T-helper 2 cell treated with Interferon-gamma antibody and Interleukin-4, amounts not matched to agents 5 μg/mL and 100 μg/mL, for 36 hours (primary cell): ENCODE measurements at places on chromosomes 1 and 21.

- DNase-seq, result no peak
These were observed 123.0 kb upstream of the PTBP2 start for GRCh38 chr1:96598416-96599168.

DNA sequence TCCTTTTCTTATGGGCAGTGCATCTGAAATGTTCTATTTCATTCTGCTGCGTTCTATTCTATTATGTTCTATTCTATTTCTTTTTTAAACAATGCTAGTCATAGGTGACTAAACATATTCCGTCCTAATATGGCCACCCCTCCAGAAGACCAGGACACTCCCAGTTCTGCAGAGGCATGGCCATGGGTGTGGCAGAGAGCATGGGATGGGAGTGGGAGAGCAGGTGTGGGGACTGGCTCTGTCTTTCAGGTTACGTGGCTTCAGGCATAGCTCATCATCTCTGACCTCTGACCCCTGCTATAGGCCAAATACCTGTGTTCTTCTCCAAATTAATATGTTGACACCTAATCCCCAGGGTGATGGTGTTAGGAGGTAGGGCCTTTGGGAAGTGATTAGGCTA, 33.4 kb upstream of the TLR5 start:
- no peak for DNase-seq

DNA sequence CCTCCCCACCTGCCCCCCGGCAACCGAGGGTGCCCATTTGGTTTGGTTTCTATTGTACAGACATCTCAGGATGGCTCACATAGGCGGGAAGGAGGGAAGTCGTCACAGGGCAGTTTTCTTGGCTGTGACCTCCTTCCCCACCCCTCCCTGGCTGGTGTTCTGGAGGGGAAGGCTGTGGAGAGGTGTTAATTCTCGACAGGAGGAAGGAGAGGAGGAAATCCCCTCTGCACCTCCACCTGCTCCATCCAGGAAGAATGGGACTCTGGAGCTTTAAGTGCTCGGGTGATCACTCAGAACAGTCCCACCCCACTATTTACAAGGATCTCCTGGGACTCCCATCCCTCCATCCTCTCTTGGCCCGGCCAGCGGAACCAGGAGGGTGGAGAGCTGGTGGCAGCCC, 7.6 kb downstream of the MEX3A start:
- no peak for DNase-seq

- DNase-seq, result peak; percentile 58
These were observed 20.8 kb downstream of the ATP5PO start for GRCh38 chr21:33894736-33895288.

DNA sequence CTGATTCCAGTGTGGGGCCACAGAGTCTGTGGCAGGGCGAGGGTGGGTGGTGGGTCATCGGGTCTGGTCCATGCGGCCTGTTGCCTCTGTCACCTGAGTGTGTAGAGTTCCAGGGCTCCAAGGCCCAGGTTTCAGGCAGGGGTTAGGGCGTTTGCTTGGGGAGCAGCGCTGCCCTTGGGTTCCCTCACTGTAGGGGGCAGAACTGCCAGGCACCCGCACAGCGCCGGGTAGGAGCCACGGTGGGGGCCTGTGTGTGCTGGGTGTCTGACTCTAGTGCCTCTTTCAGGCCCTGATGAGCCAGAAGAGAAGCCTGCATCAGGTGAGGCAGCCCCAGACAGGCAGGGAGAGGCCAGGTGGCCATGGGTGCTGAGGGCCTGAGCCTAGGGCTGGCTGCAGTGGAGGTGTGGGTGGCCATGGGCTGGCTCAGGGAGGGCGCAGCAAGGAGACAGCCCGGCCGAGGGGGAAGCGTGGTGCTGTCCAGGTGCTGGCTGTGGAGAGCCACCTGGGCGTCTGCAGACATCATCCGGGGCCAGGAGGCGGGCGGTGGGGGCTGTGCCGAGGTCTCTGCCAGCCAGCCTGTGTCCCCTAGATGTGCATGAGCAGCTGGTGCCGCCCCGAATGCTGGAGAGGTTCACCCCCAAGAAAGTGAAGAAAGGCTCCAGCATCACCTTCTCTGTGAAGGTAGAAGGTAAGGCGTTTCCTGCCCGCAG, 72.3 kb downstream of the TRIM11 start:
- no peak for DNase-seq

GRCh38 chr1:184052194-184052559, 647 bp downstream of the TSEN15 start:
- no peak for DNase-seq

DNA sequence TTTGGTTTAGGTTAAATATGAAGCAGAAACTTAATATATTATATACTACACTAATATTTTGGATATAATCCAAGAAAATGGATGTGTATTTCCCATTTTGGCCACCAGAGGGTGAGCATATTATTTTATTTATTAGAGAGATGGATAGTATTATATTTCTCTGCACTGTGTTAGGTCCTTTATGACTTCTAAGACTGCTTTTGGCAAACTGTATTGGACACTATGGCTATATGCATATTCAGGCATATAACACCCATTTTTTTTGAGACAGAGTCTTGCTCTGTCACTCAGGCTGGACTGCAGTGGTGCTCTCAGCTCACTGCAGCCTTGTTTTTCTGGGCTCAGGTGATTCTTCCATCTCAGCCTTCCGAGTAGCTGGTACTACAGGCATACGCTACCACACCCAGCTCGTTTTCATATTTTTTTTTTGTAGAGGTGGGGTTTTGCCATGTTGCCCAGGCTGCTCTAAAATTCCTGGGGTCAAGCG, 17.8 kb upstream of the PGM1 start:
- DNase-seq, result no peak

GRCh38 chr21:24976238-24976637, 631.0 kb downstream of the MRPL39 start:
- no peak for DNase-seq

DNA sequence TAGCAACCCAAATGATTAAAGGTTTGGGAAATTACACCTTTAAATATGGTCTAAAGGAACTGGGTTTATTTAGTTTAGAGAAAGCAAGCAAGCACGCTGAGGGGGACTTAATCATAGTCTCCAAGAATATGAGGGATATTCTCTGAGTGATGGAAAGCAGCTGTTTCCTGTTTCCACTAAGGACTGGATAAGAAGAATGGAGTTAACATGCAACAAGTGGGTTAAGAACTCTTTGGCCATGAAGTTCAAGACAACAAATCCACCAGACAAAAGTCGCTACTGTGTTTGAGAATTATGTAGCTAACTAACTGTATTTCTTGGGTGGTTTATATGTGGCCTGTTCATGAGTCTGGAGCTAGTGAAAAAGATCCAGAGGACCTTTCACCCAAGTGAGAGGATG, 85.7 kb downstream of the TGFB2 start:
- no peak for DNase-seq

DNA sequence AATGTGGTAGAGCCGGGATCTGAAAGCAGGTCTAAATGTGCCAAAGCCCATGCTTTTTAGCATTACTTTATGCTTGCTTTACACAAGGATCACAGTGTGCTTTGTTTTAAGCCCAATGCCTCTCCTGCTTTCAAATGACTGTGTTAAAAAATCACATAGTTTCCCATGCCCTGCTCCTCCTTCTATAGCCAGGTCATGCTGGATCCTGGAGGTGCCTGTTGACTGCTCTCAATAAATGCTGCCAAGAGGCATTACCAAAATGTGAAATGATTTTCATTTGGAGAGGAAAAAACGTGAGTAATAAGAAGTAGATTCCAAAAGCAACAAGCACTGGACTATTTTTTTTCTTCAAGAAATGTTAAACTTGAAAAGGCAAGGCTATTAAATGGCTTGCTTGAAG, 420.7 kb upstream of the USP24 start:
- no peak for DNase-seq

- DNase-seq, result no peak
These were observed 36.7 kb downstream of the DNASE2B start for GRCh38 chr1:84434801-84435549.

GRCh38 chr1:41540886-41541591, 56.6 kb upstream of the EDN2 start:
- DNase-seq, result no peak

DNA sequence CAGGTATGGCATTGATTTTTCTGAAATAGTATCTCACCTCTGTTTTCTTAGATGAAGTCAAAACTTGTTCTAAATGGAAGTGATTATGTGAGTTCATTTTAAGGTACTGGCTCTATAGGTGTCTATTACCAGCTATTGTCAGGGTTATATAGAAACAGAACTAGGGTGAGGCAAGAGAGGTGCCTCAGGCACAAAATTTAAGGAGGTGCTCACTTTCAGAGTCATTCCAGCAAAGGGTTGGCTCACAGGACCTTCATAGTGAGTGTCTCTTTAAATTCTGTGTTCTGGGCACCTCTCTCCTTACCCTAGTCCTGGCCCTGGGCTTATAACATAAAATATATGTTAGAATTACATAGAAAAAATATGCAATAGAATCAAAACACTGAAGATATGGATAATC, 49.3 kb downstream of the KIAA0319L start:
- no peak for DNase-seq

DNA sequence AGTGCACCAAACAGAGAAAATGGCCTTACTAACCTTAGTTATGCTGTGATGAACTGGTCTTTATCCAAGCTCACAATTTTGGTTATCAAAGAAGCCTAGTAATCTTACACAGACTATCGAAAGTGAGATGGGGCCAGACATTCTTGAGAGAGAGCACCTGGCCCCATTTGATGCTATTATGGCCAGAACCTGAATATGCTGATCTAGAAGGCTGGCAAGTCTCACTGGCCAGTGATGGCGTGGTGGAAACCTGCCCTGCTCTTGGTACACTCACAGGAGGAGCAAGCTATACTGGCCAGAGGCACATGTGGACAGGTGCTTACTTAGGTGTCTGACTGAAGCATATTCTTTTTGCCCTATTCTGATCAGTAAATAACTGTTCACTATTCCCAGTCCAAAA, 357.8 kb upstream of the ZRANB2 start:
- DNase-seq, result no peak

- DNase-seq, result no peak
These were observed 1595.4 kb downstream of the PLA2G4A start for GRCh38 chr1:188424176-188424575.

DNA sequence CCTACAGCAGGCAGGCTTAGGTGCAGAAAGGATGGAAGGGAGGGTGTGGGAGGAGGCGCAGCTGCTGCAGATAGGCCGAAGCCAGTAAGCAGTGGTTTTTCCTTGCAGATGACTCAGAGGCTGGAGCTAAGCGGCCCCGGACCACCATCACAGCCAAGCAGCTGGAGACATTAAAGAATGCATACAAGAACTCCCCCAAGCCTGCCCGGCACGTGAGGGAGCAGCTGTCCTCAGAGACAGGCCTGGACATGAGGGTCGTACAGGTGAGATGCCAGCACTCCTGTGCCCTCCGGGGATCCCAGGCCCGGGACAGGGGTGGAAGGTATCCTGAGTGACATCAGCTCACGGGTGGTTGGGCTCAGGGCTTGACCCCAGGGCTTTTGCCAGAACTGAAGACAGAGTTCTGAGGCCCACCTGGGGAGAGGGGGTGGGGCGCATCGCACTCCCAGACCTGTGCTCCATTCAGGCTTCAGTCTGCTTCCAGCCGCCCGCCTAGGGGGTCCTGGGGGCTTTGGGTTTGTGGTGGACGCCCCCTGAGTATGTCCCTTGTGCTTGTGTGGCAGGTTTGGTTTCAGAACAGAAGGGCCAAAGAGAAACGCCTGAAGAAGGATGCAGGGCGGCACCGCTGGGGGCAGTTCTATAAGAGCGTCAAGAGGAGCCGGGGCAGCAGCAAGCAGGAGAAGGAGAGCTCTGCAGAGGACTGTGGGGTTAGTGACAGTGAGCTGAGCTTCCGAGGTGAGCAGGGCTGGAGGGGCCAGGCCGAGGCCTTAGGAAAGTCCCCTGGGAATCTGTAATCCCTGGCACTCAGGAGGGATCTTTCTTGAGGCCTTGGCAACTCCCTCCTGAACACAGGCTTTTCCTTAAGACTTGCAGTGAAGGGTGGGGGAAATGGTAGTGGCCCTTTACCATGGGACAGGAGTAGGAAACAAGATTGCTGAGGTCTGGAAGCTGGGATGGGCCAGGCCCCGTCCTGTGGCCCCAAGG, 41.5 kb downstream of the LHX4 start:
- DNase-seq, result no peak

- DNase-seq, result no peak
These were observed 25.4 kb upstream of the SDHB start for GRCh38 chr1:17078991-17079868.

- DNase-seq, result no peak
These were observed 750 bp downstream of the RHOU start for GRCh38 chr1:228735871-228736586.

- no peak for DNase-seq
These were observed 12.8 kb downstream of the BRWD1 start for GRCh38 chr21:39300587-39300986.

DNA sequence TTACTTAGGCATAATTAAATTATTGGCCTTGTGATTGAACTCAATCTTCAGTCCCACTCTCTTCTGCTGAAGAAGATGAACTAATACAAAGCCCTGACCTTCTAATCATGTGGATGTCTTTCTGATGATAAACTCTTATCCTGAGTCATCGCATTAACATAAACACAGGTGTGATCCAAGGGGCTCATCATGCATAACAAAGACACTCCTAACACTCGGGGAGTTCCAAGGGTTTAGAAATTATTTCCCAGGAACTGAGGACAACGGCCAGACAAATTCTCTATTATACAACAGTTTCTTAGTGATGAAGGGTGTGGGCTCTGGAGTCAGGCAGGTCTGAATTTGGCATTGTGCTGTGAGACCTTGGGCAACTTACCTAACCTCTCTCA, 18.0 kb downstream of the DUSP10 start:
- no peak for DNase-seq

GRCh38 chr1:186605762-186606350, 74.4 kb downstream of the PTGS2 start:
- peak; percentile 25 for DNase-seq

- no peak for DNase-seq
These were observed 59.8 kb upstream of the SLC35F3 start for GRCh38 chr1:233844692-233845091.

DNA sequence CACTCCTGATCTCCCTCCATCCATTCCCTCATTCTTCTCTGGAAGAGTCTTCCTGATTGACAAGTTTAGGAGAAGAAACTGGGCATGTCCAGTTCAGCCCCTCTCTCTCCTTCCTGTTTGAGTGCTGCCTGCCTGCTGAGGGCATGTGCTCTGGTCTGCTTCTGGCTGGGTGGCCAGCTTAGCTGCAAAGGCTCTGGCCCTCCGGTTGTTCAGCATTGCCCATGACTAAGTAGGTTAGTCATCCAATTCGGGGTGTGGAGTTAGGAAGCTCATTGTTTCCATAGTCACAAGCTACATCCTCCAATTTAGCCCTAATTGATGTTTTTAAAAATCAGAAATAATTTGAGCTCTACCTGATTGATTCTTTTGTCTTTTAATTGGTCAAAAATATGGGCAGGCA, 25.6 kb upstream of the PLA2G2E start:
- DNase-seq, result no peak

DNA sequence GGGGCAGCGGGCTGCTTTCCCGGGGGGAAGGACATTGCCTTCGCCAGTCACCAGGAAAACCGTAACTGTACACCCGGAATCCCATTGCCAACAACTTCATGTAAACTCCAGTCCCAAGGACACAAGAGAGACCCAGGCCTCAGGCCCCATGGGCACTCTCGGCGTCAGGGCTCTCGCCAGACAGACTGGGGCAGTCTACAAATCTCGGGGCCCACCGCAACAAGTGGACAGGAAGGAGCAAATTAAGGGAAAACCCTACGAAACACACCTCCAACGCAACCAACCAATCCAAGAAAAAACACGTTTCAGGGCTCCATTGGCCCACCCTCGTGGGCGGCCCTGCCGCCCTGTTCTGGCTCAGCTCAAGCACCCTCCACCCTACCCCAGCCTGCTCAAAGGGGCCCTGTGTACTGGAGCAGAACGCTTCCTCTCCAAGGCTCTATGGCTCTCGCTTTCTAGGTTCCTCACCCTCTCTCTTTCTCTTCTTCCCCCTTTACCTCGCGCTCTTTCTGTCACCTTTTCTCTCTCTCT, 4.6 kb upstream of the ZNF678 start:
- no peak for DNase-seq

GRCh38 chr1:55504306-55504731, 289.2 kb upstream of the USP24 start:
- DNase-seq, result no peak
